ENCODE measurements at places on chromosomes 2 and 18. TPM values are rescaled to one million over a fixed set of nuclear protein-coding genes. Genes with fewer than 3 reads are reported as not detected.

Gene TFCP2L1
- 0.05 TPM for total RNA-seq

Gene THAP4
- 46.0 TPM for total RNA-seq

Gene RIT2
- not detected for total RNA-seq

Gene LBX2
- total RNA-seq, result 0.89 TPM

Gene TDRD15
- not detected for total RNA-seq

Gene CHRNG
- total RNA-seq, result not detected

Gene CNDP1
- 0.31 TPM for total RNA-seq

DNA sequence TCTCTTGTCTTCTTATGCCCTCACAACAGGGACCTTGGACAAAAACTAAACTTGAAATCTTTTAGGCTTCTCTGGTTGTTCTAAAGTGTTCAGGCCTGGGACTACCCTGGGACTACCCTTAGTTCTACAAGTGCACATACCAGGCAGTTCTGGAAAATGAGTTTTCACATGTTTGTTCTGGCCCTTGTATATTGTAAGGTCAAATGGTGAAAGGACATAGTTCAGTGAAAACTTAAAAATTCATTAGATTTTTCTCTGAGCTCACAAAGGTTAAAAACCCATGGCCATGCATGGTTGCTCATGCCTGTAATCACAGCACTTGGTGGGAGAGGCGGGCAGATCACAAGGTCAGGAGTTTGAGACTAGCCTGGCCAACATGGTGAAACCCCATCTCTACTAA lies 875.5 kb upstream of the FAM98A start:
- DNase-seq, result no peak

GRCh38 chr18:45270289-45270771 lies 344.9 kb upstream of the SLC14A2 start:
- no peak for DNase-seq

GRCh38 chr2:15912203-15912602 lies 28.1 kb upstream of the MYCN start:
- DNase-seq, result peak; percentile 32

DNA sequence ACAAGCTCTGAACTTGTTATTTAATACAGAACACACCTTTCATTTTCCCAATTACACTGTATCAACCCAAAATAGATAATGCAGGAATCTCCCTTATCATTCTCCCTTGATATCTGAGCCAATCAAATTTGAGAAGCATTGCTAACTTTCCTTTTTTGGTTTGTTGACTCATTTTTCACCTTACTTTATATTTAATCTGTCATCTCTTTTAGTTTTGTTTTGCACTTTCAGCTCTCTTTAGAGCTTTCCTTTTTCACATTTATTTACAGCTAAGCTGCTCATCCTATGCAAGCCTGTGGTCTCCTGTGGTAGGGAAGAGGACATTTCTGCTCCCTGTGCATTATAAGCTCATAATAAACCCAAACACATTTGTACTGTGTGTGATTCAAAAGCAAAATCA lies 50.1 kb downstream of the ITGAV start:
- DNase-seq, result no peak

GRCh38 chr2:231644426-231644825 lies 51.8 kb downstream of the TEX44 start:
- no peak for DNase-seq

- no peak for DNase-seq
Observed at GRCh38 chr2:224025874-224026273, 13.2 kb downstream of the SERPINE2 start.

- DNase-seq, result peak; percentile 17
Observed at GRCh38 chr2:62136956-62137830, 58.7 kb upstream of the B3GNT2 start.

DNA sequence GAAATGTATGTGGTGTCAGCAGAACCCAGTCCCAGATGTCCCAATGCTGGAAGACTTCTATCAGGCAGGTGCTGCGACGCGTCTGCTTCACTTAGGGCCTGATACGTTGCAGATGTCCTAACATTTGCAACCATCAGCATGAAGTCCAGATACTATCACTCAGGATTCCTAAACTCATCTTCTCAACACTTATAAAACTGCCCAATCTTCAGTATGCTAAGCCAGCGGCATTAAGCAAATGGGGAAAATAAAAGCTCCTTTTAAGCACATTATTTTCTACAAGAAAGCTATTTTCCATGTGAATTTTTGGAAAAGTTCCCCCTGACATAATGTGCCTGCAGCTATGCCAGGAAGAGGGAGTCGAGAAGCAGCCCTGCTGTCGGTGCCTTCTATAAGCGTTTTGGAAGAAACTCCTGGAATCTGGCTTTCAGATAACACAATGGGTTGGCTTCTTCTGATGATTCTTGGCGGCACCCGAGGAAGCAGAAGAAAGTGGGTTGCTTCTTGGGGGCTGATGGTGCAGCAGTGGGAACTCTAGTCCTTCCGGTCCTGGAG lies 60.7 kb upstream of the ITGA6 start:
- DNase-seq, result no peak

DNA sequence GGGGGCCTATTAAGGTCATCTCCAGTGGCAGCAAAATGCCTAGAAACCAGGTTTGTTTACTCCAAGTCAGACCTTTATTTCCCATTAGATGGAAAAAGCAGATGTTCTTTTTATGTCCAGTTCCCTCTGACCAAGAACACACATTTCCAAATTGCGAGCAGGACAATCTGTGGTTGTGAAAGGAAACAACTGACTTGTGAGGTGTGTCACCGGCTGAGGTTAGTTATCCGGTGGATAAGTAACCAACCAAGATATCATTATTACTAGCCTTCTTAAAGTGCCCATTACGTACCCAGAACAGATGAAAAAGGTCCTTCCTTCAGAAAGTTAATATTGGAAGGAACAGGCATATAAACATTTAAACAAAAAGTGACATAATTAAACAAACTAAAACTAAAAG lies 112.9 kb downstream of the THADA start:
- peak; percentile 64 for DNase-seq

DNA sequence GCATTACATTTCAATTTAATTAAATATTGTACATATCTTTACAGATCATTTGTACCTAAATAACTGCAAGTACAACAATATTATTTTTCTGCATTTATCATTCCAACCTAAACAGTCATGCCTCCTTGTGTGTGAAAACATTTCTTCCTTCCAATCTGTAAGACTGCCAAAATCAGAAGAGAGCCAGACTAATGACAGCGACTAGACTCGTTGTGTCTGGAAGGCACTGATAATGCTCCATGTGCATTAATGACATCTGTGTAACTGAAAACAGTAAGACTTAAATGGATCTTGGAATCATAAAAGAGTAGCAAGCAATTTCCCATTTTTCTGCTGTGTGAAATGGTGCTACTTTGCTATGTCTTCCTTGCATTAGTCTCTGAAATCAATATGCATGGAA lies 278.0 kb upstream of the DSEL start:
- peak; percentile 63 for DNase-seq

DNA sequence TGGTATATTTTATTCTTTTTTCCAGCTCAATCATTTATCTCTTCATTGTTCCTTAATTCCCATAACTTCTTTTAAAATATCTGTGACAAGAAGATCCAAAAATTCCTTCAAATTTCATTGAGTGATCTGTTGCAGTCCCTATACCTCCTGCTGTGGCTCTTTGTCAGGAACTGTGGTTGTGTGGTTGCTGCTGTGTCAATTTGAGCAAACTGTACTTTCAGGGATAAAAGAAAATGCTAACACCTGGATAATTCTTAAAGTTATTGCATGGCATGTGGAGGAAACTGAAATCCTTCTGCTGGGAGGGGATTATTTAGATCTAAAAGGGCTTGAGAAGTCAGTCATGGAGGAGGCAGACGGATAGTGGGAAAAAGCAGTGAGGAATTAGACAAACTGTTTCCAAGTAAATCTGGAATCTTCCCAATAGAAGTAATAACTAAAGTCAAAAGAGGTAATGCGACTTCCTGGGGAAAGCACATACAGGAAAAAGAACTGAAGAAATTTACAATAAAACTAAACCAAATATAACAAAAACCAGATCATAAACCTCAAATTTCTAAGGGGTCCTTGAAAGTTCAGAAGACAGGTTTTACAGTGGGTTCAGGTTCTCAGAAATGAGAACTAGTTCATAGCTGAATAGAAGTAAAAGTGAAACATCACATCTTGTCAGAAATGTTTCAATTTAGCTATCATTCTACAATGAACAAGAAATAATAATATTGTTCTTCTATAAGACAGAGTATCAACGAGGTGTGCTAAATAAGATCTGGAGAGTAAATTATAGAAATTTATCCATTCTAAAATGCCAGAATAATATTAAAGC lies 33.5 kb upstream of the CD226 start:
- no peak for DNase-seq

DNA sequence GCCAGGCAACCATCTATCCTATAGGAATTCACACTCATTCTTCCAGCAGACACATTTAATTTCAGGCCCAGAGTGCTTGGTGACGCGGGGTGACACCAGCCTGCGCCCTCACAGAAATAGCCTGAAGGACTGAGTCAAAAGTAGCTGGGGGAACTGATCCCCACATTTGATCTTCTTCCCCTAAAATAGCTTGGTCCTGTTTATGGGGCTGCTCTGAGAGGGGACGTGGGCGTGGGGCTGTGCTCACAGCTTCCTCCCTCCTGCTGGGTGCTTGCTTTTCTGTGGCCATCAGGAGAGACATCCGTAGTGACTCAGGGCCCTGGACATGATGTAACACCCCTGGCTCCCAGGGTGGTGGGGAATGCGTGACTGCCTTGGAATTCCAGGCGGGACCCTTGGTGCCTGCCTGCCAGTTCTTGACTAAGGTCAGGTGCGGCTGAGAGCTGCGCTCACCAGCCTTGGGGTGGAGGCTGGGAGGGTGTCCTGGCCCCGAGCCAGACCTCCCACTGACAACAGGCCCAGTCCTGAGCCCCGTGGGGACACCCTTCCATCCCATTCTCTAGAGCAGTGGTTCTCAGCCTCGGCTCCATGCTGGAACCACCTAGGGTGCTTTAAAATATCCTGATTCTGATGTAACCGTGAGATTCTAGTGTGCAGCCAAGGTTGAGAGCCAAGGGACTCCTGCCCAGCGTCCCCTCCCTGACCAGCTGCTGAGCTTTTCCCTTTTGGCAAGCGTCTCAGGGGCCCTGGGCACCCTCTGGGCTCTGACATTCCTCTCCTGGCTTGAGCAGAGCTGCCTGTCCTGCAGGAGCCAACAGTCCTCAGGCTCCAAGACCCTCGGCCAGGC lies 47.4 kb upstream of the SMAD7 start:
- DNase-seq, result peak; percentile 97

DNA sequence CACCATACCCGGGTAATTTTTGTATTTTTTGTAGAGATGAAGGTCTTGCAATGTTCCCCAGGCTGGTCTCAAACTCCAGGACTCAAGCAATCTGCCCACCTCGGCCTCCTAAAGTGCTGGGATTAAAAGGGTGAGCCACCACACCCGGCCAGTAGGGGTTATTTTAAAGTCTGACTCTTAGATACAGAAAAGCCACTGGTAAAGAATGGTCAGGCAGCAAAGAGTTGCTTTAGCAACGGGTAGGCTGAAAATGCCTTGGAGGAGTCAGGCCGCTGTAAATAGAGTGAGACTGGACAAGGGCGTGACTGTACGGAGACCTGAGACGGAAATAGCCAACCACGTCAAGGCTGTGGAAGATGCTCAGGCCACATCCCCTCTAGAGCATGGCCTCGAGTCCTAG lies 54.2 kb downstream of the ACKR3 start:
- no peak for DNase-seq

DNA sequence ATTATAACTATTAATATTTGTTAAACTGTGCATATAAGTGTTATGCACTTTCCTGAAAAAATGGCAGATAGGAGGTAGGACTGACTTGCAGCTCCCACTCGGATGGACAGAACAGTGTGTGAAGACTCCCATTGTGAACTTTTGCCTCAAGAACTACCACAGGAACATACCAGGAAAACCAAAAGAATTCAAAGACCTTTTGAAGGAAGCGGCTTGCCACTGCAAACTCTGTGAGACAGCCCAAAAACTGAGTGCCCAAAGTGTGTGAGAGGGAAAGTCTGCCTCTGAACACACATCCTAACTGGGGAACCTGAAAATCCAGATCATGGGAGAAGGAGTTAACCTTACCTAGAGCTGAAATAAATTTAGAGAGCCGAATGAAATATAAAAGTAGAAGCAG lies 171.0 kb downstream of the ZBTB7C start:
- DNase-seq, result peak; percentile 59

DNA sequence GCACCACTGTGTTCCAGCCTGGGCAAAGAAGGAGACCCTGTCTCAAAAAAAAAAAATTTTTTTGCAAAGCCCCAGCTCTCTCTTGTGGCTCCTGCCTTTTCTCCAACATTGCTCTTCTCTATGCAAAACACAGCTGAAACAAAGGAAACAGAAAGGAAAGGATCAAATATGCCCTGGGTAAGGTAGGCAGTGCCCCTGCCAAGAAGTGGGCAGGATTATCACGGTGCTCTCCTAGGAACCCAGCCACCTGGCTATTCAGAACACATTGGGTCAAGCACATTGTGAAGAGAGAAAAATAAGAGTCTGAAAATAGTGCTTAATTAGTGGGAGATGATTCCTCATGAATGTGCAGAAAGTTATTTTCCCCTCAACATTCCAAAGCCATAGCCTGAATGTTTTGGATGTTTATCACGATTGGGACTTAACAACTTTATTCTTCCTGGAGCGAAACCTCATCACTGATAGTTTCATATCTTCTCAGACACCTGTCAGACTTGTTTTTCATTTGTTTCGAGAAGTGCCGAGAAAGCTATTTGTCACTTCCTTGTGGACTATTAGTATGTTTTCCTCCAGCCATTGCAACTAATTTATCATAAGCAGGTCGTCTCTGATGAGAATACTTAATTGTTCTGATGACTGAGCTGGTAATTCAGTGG lies 42.7 kb upstream of the RPL31 start:
- peak; percentile 77 for DNase-seq

- no peak for DNase-seq
Observed at GRCh38 chr2:208163489-208163888, at the start of gene CRYGA. CRYGA (minus strand) TSS chr2:208163589; CDS start chr2:208163556, 33 bp downstream.
